ENCODE measurements at places on chromosomes 3 and 15.
A peak's percentile ranks its signal among the peaks of the same experiment; 100 is the strongest.

DNA sequence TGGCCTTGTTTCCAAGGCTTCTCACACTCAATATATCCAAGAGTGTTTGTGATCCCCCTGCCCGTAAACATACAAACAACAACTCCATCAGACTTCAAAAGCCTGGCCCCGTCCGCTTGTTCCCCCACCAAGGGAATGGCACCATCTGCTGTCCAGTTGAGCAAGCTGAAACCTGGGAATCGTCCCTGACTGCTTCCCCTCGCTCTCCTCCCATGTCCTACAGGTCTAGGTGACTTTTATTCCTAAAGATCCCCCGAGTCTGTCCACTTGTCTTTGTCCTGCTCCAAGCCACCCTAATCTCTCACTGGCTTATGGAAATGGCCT is 27.9 kb upstream of the FAM174B start:
- DNase-seq = peak; percentile 18

DNA sequence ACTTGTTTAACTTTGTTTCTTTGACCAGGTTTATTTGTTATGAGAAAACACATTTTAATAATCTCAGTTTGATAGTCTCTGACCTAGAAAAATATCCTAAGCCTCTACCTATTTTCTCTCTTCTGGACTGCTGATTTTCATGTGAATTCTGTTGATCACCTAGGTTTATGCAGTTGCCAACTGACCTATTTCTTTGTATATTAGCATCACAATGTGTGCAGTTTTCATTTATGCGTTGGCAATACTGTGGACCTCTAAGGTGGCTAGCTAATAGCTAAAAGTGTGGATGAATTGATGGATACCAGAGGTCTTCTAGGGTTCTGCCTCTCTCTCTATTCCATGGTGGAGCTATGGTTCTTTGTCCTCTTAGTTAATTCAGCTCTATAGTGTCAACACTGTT is 72.1 kb downstream of the LRRC49 start:
- DNase-seq = no peak

- DNase-seq = no peak
Observed at GRCh38 chr3:134409041-134409440, 34.8 kb upstream of the AMOTL2 start.

- no peak for DNase-seq
Observed at GRCh38 chr15:87817553-87817952, 439.0 kb downstream of the NTRK3 start.

DNA sequence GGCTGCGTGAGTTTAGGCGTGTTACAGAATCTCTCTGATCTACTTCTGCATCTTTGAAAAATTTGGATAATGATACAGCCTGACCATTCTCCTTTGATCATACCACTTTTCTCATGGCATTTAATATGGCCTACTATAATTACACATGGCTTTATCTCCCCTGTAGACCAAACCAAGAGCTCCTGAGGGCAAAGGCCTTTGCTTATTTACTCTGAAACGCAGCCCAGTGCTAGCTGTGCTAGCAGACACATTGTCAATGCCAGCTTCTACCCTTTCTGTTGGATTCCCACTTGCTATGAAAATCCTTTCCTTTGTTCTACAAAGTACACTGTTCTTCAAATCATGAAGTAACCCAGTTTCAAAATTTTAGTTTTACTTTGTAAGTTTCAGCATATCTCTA is 16.5 kb upstream of the VGLL4 start:
- no peak for DNase-seq

- DNase-seq = no peak
Observed at GRCh38 chr3:181076558-181076957, 87.0 kb upstream of the DNAJC19 start.

DNA sequence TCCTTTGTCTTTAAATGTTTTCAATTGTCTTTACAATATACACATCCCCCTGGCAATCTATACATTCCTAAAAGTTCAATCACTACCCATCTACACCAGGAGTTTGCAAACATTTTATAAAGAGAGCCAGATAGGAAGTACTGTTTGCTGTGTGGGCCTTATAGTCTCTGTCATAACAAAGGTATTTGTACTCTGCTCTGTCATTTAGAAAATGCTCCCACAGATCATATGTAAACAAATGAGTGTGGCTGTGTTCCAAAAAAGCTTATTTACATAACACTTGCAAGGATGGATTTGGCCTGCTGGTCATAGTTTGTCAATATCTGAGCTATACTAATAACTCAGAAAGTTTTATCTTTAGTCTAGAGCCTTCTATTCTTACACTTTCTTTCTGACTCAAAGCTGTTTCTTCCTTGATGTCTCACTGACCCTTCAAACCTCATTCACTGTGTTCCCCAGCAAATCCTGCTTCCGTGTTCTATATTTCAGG is 511.9 kb downstream of the GBE1 start:
- DNase-seq = no peak

DNA sequence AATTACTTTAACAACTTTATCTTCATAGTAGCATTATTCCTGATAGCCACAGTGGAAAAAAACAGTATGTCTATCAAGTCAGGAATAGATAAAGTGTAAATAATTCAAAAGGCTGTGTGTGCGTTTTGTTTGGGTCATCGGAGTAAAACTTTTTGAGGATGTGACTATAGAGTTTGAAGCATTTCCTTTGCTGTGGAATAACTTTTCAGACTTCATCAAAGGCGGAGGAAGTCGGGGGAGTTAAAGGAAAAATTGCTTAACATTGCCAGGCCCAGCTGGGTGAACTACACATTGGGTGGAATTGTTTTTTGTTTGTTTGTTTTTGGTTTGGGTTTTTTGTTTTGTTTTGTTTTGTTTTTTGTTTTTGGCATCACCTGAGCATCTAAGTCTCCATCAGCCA is 70.4 kb upstream of the CRTC3 start:
- no peak for DNase-seq

GRCh38 chr3:132469326-132469725 is 52.0 kb downstream of the DNAJC13 start:
- no peak for DNase-seq

DNA sequence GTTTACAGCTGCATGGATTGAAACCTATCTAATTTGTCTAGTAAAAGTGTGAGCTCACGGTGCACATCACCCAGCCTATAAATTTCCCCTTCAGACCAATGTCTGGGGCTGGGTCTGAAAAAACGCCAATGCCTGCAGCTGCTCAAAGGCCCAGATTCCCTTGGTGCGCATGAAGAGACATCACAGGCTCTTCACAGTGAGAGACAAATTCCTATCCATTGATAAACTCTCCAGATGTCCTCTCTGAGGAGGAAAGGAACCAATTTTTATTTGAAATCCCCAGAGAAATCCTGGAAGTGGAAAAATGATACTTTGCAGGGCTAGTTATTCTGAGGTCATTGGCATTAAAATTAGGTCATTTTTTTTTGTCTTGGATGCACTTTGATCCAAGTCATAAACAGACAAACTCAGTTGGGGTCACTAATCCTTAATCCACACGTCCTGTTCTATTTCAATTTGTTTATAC is 360.5 kb downstream of the EPHA3 start:
- no peak for DNase-seq
